ENCODE measurements at places on chromosomes 1 and 21.

GRCh38 chr1:222243902-222244301 is 304.0 kb downstream of the HHIPL2 start:
- no peak for DNase-seq

GRCh38 chr1:54551891-54552290 is 3.9 kb downstream of the ACOT11 start:
- DNase-seq = no peak

DNA sequence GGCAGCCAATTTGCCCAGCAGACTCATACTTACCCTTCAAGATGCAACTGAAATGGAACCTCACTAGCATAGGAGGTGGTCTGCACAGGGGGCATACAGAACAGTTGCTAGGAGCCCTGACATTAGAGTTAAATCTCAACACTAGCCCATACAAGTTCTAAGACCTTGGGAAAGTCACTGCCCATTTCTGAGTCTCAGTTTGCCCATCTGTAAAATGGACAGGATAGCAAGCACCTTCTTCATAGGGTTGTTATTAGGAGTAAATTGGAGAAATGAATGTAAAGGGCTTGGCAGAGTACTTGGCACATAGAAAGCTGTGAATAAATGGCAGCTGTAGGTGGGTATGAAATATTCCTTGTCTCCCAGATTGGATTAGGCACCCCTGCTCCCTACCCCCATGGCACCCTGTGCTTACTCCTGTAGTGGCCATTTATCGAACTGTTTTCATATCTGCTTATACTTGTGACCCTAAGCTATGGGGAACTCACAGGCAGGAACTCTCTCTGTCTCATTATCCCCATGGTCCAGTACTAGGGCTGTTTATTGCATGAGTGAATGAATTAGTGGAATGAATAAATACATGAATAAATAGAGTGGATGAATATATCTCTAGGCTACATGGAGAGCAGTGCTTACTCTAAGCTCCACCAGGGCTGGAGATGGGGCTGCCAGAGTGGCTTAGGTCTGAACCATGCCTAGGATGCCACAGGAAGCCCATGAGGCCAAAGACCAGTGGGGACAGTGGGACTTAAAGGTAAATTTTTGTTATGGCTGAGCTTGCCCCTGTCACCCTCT is 152.6 kb downstream of the PLPP3 start:
- no peak for DNase-seq

DNA sequence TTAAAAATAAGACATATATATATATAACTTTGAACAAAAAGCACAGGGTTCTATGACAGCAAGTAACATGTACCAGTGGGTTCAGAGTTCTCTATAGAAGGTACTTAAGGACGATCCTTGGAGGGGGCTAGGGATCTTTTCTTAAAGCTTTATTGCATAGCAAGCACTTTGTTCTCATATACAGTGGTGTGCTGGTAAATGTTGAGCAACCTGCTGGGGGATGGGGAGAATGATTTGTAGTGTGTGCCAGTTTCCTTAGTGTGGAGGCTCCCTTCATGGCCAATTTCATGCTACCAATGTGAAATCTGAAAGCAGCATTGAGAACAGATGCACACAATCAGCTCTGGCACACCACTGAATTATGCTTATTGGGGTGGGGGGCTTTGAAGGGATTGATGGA is 69.5 kb upstream of the NFASC start:
- no peak for DNase-seq

GRCh38 chr1:167927046-167927754 is 9.3 kb upstream of the DCAF6 start:
- DNase-seq = no peak

GRCh38 chr1:179709841-179710329 is 33.2 kb upstream of the FAM163A start:
- no peak for DNase-seq

DNA sequence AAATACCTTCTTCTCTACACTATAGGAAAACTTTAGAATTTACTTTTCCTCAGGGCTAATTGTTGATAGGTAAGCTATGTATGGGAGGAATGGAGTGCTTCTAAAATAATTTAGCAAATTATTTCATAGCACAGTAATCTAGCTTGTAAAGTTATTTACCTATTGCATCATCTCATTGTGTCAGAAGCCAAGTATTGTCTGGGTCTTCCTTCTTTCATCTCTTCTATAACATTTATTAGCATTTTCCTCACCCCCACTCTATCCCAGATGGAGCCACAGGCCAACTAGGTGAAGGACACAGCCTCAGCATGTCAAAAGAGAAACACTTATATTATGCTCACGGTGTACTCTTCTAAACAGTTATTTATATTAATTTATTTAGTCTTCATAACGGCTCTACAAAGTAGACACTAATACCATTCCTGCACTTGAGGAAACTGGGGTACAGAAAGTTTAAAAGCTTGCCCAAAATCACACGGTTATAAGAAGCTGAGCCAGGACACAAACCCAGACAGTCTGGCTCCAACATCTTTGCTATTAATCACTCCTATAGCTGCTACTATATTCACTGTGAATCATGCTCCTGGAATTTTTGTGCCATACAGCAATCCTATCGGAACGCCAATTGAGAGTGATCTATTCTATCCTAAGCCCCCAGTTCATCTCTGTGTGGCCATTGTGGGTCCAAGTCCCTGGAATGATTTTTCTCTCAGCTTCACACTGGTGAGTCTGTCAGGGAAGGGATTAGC is 43.1 kb downstream of the OR10J5 start:
- no peak for DNase-seq

GRCh38 chr1:150995896-150996295 is 10.8 kb downstream of the MINDY1 start:
- no peak for DNase-seq

- no peak for DNase-seq
Observed at GRCh38 chr21:15132781-15133180, 68.0 kb upstream of the NRIP1 start.

DNA sequence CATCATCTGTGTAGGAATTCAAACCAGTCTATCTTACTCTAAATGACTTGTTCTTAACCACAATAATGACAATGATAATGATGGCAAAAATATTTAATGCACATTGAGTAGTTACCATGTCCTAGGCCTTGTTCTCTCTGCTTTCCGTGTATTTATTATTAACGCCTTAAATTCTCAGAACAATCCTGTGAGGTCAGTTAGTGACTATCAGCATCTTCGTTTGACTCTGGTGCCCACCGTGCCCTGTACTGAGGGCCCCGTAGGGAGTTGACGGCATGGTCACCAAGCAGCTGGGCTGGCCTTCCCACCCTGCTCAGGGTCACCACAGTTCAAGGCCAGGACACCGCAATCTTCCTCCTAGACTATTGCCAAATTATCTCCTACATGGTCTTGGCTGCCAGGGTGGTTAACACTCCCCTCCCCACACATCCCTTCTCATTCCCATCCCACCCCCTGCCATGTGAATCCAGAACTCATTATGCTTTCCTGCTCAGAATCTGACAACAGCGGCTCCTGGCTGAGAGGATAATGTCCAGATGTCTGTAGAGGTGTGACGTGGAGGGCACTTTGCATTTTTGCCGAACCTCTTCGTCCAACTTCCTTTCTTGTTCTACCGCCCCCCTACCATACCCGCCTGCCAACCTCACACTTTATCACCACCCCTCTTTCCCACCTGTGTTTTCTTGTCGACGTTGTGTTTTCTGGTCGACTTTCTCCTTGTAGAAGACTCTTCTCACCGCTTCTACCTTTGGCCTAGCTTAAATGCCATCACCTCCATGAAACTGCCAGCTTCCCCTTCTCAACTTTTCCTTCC is 33.4 kb downstream of the IGFN1 start:
- DNase-seq = no peak

GRCh38 chr1:156086256-156086662 is 4.0 kb upstream of the MEX3A start:
- DNase-seq = no peak

DNA sequence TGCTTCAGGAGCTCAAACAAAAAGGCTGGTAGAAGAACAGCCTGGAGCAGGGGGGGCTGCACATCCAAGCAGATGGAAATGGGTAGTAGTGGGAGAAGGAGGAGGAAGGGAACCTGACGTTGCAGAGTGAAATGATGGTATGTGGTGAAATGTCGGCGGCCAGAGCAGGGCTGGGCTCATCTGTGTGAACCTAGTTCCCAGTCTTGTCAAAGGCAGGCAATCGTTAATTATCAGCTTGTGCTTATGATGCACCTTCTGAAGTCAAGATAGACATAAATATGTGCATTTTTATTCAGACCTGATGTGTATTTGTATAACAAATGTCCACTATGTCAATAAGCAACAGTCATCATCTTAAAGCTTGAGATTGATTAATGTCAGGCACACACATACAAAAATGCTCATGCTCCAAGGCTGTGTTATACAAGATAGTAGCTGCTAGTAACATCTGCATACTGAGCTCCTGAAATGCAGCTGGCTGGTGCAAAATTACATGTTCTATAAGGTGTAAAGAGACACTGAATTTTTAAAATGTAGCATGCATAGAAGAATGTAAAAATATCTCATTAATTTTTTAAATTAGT is 10.6 kb upstream of the ATP6V1G3 start:
- no peak for DNase-seq

DNA sequence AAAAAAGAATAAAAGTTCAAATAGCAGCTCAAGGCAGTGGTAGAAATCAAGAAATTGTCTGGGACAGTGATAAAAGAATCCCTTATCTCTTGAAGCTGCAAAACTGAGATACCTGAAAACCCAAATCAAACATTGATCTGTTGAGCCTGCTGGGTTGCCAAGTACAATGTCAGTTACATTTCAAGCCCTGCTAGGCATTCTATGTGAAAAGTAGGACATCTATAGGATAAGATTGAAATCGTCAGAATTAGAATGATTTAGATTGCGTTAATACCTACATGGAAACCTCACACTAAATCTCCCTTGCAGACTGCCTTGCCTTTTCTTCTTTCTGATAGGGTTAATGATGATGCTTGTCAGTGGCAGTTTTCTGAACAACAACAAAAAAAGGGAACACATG is 1684.4 kb upstream of the B3GALT2 start:
- no peak for DNase-seq

GRCh38 chr1:168345939-168346338 is 65.3 kb downstream of the TBX19 start:
- no peak for DNase-seq

GRCh38 chr1:228224198-228225164 is 16.6 kb downstream of the OBSCN start:
- no peak for DNase-seq

GRCh38 chr1:55172687-55173086 is 42.5 kb downstream of the USP24 start:
- no peak for DNase-seq

- DNase-seq = no peak
Observed at GRCh38 chr1:83500531-83500930, 498.4 kb downstream of the TTLL7 start.

- DNase-seq = no peak
Observed at GRCh38 chr1:20107796-20108195, 11.5 kb downstream of the PLA2G2D start.

DNA sequence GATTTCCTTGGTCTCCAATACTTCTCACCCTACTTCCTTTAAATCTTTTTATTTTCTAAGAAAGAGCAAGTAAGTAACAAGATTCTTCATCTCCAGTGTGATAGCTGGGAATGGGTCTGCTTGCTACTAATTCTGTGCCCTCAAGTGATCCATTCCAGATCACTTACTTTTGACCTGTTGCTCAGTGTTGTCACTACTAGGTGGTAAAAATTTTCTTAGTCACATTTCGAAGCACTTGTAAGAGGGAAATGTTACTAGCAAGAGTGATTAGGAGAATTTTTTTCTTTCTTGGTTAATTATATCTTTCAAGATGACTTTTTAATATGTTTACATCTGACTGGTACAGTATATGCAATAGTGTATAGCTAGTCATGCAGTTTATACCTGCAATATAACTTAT is 2.2 kb downstream of the UBAP2L start:
- DNase-seq = no peak

DNA sequence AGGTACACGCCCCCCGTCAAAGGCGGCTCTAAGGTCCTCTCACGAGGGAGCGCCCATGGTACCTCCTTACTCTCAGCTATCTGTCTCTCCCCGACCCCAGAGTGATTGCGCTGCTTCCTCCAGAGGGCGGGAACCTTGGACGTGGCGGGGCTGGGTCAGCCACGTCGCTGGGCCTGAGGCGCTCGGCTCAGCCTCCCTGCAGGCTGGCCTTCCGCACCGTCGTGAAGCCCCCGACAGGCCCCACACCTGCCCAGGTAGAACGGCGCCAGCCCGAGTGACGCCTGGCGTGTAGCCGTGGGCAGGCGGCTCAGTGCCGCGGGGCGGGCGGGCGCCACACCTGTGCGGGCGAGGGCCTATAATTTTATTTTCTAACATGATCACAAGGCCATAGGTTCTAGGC is 122.2 kb upstream of the BEND5 start:
- no peak for DNase-seq

DNA sequence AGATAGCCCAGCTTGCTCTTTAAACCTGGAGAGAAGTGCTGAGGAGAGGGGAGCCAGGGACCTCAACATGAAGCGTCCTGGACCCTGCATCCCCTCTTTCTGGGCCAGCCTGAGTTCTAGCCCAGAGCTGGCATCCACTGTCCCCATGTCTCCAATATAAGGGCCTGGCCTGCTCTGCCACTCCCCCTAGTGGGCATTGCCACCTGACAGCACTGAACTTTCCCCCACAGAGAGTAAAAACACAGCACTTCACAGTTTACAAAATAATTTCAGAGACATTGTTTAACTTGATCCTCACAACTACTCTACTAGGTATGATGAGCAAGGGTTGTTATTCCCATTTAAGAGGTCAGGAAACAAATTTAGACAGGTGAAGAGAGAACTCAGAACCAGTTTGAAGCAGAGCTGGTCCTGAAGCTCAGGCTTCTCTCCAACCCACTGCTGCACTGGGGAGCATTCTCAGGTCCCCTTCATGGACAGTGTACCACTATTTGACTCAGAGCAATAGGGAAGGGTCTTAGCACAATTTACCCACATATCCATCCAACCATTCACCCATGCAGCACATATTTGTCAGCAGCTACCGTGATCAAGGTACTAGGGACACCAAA is 151.2 kb downstream of the DMRTA2 start:
- DNase-seq = no peak

DNA sequence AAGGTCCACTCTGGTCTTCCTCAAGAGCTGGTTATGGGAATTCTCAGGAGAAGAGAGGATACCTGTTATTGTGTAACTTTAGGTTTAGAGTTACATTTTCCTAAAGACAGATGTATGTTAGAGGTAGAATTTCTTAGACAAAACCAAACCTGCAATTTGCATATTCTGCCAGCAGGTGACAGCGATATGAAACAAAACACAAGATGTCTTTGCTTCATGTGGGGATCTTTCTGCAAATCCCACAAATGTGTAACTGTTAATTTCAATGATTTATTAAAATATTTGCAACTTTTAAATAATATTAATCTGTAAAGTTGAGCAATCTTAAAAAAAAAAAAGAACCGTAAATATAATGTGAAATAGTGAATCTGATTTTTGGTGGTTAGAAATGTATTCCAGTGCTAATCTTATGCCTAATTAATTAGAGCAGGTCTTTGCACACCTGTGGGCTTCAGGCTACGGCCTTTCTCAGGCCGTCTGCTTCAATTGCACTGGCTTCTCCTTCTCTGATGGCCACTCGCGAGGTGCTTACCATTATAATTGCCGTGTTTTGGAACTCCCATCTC is 33.4 kb downstream of the FAM78B start:
- no peak for DNase-seq

Data from aorta (tissue), 5 donors.